ENCODE measurements at places on chromosomes 4 and X.
A peak's percentile ranks its signal among the peaks of the same experiment; 100 is the strongest.

GRCh38 chrX:108419401-108419800 is 18.8 kb downstream of the COL4A6 start:
- DNase-seq, result no peak

GRCh38 chr4:97334348-97334747 is 808.9 kb downstream of the STPG2 start:
- DNase-seq, result no peak

DNA sequence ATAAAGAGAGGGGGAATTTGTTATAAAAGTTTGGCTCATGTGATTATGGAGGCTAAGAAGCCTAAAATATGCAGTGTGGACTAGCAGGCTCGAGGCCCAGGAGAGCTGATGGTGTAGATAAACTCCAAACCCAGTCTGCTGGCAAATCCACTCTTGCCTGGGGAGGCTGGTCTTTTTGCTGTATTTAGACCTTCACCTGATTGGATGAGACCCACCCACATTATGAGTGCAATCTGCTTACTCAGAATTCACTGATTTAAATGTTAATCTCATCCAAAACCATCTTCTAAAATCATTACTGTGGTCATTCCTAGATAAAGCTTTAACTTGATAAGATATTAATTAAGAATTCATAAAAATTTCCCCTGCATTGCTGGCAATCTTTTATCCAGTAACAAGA is 473.2 kb downstream of the TMA16 start:
- no peak for DNase-seq

DNA sequence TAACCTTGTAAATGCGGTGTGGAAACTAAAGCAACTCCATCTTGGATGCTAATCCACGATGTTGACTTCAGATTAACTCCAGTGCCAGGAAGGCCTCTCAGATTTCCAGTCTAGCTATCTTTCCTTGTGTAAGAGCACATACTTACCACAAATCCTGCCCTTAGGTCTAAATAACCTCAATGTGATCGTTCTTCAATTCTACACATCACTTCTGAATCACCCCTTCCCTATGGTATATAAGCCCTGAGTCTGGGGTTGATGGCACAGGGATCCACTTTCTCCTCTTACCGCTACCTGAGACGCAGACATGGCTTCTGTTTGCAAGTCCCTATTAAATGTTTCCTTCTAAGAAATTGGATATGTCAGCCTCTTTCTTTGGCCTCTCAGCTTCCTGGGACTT is 17.5 kb upstream of the ZNF41 start:
- DNase-seq, result no peak

DNA sequence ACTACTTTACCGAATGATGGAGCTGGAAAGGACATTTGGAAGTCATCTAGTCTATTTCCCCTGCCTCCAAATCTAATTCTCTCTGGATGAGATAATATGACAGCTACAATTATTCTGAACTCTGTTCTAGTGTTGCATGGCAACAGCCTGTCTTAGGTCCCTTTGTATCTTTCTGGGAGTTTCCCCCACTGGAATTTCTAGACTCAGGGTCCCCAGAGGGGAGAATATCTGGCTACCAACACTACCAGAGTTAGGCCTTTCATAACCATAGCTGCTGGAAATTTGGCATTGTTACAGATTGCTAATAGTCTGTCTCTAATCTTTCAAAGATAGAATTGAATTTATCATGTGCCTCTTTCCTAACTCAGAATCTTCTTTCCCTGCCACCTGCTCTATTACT is 4.5 kb downstream of the MSN start:
- DNase-seq, result no peak

DNA sequence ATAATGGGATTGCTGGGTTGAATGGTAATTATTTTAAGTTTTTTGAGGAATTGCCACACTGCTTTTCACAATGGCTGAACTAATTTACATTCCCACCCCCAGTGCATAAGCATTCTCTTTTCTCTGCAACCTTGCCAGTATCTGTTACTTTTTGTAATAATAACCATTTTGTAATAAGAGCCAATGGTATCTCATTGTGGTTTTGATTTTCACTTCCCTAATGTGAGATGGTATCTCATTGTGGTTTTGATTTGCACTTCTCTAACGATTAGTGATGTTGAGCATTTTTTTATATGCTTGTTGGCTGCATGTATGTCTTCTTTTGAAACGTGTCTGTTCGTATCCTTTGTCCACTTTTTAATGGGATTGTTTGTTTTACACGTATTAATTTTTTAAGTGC is 213.1 kb upstream of the HDX start:
- no peak for DNase-seq

- DNase-seq, result no peak
Observed at GRCh38 chrX:40197071-40197470, 99.3 kb upstream of the BCOR start.

- DNase-seq, result peak; percentile 28
Observed at GRCh38 chrX:63657821-63658220, 127.2 kb downstream of the ARHGEF9 start.

DNA sequence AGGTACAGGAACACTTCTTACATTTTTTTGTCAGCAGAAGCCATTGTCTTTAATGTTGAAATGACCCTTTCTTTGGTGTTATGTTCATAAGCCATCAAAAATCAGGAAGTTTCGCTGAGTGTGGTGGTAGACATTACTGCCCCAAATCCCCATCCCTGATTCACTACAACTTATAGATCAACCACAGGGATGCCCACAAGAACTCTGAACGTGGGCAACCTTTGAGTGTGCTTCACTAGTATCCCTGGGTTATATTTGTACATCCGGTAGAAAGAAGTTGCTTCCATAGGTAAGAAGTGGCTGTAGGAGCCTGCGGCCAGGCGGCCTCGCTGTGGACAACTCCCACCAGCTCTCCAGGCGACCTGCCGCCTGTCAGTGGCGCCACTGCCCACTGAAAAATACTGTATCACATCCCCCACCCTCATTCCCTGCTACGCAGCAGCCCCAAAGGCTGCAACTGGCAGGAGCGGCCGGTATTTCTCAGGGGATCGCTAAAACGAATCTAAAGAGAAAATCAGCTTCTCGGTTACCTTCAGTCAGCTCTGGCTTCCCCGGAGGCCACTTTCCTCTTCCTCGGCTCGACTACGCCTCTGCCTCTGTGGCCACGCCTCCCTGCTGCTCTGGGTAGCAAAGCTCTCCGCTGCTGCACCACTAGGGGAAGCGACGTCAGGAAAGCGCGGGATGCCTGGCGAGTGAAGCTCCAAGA is 13.9 kb upstream of the ETDC start:
- peak; percentile 68 for DNase-seq

GRCh38 chr4:19947349-19947748 is 304.4 kb upstream of the SLIT2 start:
- DNase-seq, result no peak

DNA sequence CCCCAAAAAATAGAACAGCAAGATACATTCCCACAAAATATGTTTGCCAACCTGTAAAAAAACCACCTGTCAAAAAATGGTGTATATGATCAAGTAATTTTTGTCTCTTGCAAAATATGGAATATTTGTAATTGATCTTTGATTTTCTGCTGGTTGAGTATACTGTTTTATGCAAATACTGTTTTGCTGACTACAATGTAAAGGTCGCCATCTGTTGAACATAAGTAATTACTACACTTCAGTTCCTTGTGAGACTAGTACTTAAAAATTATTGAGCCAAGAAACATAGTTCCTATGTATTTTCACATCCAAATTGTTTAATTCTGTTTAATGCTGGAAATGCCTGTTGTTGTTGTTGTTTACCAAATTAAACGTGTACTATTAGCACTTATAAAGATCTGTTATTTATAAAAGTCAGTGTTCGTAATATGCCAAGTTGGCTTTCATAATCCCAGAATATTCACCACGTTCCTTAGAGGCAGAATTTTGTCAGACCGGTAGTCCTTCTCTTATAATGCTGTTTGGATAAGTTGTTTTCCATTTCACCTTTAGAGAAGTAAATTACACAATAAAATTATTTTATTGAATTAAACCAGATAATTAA is 144.2 kb downstream of the PDLIM5 start:
- no peak for DNase-seq

- no peak for DNase-seq
Observed at GRCh38 chr4:186255122-186255521, 10.9 kb upstream of the F11 start.

DNA sequence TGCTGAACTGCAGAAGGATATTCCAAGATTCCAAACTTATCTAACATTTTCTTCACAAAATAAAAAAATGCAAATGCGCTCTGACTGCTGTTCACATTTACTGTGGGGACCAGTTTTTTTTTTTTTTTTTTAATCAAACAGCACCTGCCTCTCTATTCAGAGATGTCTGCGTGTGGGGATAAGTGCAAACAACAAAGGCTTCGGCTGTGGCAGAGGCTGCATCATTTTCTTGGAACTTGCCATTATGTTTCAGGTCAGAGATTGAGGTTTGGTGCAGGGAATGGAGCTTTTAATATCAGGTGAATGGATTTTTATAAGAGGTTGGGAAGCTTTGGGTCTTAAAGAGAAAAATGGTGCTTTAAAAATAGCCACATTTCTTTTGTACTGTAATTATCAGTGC is 78.2 kb upstream of the TET2 start:
- DNase-seq, result no peak

Measured in head of caudate nucleus (tissue), 42 donors.